ENCODE measurements at places on chromosomes 11 and 22.

DNA sequence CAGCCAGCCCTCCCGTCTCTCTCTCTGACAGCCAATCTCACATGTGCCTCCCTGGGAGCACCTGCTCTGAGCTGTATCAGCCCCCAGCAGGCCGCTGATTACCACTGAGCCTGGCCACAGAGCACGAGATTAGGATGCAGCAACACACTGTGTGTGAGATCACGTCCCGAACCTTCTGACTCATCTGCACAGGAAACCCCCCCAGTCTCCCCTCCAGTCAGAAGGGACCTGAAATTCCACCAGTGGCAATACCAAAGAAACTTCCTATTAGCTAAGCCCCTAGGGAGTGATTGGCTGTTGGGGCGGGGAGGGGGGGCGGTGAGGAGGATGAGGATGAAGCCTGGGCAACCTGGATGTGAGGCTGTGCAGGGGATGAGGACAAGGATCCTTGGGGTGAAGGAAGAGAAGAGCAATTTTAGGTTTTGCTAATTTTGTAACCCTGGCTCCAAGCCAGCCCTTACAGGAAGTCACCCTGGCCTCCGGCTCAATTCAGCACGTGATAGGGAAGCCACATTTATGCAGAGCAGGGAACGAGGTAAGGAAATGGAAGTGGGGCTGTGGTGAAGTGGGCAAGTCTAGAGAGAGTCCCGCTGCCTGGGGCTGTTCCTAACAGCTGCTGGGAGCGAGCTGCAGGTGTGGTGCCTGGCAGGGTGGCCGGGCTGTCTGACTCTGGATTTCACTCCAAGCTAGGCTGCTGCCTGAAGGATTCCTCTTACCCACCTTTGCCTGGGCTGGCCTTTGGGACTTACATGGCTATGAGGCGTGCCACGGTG, 1.9 kb downstream of the SLC43A3 start:
- peak; percentile 55 for DNase-seq

DNA sequence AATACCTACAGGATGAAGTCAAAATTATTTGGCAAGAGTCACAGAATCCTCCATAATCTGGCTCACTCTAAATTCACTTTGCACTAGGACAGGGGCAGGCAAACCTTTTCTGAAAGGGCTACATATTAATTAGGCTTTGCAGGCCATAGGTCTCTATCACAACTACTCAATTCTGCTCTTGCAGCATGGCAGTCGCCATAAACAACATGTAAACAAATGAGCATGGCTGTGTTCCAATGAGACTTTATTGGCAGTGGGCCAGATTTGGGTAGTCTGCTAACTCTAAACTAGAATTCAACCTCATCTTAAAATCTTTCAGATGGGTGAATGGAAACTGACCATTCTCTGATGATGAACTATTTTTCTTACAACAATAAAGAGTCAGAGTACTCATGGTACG, 5.8 kb downstream of the THRSP start:
- DNase-seq: no peak

- DNase-seq: no peak
These were observed 185.8 kb upstream of the C11orf87 start for GRCh38 chr11:109236188-109236587.

DNA sequence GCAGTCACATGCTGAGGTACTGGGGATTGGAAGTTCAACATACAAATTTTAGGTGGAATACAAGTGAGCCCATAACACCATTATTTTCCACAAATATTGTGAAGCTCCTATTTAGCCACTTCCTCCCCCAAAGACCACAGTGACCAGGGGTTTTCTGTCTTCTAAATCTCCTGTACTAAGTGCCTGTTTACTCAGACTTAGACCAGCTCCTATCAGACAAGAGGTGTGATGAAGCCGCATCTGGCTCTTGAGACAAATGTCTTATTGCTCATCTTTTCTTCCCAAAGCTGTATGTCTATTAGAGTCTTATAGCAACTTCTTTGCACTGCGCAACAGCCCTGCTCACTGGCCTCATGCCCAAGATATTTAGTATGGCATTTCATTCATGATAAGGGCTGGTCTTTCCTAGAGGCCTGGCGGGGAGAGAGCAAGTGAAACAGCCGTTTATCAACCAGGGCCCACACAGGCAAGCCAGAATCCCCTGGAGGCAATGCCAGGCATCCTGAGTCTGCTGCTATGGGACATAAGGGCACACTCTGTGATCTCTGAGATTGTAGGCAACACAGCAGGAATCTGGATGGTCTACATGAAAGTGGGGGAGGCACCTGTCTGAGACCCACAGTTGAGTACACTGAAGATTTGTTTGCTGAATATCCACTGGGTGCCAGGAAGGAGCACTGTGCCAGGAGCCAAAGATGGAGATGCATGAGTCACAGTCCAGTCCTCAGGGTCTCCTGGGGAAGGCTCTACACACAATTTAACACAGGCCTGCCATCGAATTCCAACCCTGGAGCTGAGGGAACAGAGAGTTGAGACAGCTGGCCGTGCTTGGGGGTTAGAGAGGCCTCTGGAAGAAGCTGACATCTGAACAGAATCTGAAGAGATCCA, 78.5 kb upstream of the NCAM1 start:
- DNase-seq: no peak

DNA sequence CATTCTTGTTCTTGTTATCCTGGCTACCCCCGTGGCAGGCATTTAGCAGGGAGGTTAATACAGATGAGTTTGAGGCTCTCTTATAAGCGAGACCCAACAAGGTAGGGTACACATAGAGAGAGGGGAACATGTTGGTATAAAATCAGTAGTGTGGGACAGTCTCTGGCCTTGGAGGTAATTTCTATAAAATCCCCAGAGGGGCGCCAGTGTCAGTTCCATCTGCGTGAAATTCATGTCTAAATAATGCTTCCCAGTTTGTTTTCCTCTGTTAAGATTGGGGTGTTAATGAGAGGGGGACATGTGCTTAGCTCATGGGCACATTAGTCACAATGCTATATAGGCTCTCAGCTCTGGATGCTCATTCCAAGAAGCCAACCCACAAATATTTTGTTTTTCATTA, 150.7 kb downstream of the MYO18B start:
- no peak for DNase-seq

DNA sequence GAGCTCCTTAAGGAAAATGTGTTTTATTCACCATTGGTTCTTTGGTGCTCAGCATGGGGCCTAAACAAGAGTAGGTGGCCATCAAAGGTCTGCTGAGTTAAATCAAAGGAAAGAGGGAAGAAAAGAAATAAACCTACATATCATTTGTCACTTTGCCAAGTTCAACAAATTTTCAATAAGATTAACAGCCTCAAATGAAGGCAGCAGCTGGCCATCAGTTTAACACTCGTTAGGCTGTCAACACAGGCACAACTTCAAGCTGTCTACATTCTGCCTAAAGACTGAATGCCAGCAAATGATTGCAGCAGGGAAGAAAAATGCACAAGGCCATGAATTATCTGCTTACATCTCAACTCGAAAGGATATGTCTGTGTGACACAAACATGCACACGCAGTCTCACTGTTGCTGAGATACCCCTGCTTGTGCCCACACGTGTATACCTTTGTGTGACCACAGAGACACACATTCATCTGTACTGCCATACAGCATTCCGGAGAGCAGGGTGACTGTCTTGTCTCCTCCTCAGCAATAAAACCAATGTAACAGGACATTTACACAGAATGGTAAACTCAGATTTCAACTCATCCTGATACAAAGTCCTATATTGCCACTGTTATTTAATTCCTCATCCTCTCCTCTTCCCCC, 40.1 kb downstream of the TRIM66 start:
- no peak for DNase-seq

DNA sequence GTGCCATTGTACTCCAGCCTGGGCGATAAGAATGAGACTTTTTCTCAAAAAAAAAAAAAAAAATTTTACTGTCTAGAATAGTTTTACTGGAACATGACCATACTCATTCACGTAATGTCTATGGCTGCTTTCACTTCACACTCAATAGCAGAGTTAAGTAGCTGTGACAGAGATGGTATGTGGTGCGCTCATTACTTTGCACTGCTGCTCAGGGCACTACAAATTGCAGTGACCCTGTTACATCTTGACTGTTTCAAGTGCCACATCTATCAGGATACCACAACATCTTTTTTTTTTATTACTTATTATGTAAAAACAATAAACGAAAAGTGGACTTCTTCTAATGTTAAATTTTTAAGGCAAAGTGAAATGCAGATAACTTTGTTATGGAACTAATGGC, 110.3 kb downstream of the ARHGAP20 start:
- no peak for DNase-seq

GRCh38 chr11:36258730-36259360, 30.4 kb downstream of the COMMD9 start:
- DNase-seq: peak; percentile 36

DNA sequence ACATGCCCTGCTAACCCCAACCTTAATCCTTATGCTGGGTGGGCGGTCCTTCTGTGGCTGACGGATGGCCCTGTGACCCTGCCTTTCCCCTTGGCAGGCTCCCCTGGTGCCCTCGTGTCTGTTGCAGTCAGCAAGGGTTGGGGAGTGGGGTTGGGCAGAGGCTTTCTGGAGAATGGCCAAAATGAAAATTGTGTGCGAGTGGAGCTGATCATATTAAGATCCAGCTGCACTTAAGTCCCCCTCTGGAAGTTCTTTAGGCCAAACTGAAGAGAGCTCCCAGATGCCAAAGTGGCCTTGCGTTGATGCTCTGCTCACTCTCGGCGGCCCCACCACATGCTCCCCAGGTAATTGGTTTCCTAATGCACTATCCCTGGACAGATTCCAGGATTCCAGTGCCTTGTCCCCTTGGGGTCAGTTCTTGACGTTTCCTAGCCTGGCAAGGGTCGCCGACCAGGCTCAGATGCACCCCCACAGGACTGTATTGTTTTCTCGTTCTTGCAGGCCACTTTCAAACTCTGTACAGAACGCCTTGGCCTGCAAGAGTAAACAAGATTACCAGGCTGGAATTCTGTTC, 16.4 kb upstream of the C11orf96 start:
- DNase-seq: no peak

- DNase-seq: no peak
These were observed 132.5 kb upstream of the KIRREL3 start for GRCh38 chr11:127133061-127133460.

DNA sequence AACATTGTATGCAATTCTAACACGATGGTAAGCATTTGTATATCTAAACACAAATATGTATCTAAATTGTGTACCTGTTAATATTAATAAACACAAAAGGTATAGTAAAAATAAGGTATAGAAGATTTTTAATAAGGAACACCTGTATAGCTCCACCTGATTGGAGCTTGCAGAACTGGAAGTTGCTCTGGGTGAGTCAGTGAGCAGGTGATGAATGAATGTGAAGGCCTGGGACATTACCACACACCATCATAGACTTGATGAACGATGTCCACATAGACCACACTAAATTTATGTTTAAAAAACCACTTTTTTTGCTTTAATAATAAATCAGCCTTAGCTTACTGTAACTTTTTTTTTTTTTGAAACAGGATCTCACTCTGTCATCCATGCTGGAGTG, 97.6 kb upstream of the CLMP start:
- DNase-seq: no peak

Data from AG04449 (cell line).